Fibroblast of lung (primary cell): ENCODE measurements at places on chromosomes 5 and 9. TPM values are rescaled to one million over a fixed set of nuclear protein-coding genes. Genes with fewer than 3 reads are reported as not detected.

The DBH gene
- not detected in 2 replicates for total RNA-seq

The ARL14EPL gene
- not detected in 2 replicates for total RNA-seq

The SLC6A7 gene
- total RNA-seq, result not detected in 2 replicates

The STX17 gene
- total RNA-seq, result 24.9 and 27.9 TPM in 2 replicates

The DRD1 gene
- total RNA-seq, result 2.0 and 2.6 TPM in 2 replicates

The IFNW1 gene
- not detected in 2 replicates for total RNA-seq

The PAEP gene
- not detected in 2 replicates for total RNA-seq

The OTP gene
- not detected in 2 replicates for total RNA-seq

The AJM1 gene
- total RNA-seq, result 1.7 and 1.8 TPM in 2 replicates

The MEIKIN gene
- under 0.01 TPM in 1 of 2 replicates, not detected in the other for total RNA-seq

The SHISAL2B gene
- total RNA-seq, result not detected in 2 replicates

The CRAT gene
- total RNA-seq, result 33.6 and 45.1 TPM in 2 replicates

The BHMT2 gene
- 10.3 and 20.3 TPM in 2 replicates for total RNA-seq

The NUTM2G gene
- not detected in 2 replicates for total RNA-seq

The C5orf46 gene
- total RNA-seq, result not detected in 2 replicates

The GRXCR2 gene
- total RNA-seq, result not detected in 2 replicates

The NUTM2F gene
- not detected in 2 replicates for total RNA-seq

The ACOT12 gene
- 0.26 and 2.0 TPM in 2 replicates for total RNA-seq

The EXOC3 gene
- total RNA-seq, result 34.5 and 36.5 TPM in 2 replicates

The DIPK1B gene
- total RNA-seq, result 0.33 and 0.77 TPM in 2 replicates

The SLC23A1 gene
- total RNA-seq, result not detected in 2 replicates
